ENCODE measurements at places on chromosomes 5 and 9. TPM values are rescaled to one million over a fixed set of nuclear protein-coding genes. Genes with fewer than 3 reads are reported as not detected.

PDE6A gene
- not detected for polyA plus RNA-seq

DNA sequence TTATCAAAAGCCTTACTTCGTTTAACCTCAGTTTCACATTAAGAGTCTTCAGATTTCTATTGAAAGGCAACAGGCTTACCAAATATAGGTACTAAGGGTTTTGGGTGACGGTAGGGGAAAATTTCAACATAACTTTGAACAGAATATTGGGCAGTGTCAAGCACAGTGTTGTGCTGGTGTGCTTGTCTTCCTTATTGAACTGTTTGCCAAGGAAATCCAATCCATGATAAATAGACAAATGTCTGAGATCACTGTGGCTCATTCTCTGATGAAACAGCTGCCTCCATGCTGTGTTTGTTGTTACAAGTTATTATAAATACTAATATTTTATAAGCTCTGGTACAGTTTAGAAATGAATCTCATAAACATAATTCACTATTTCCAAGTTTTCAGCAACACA lies 730.1 kb downstream of the NR2F1-AS1 start:
- no peak for DNase-seq

GRCh38 chr5:133889271-133889905 lies 79.0 kb downstream of the C5orf15 start:
- peak; percentile 4 for DNase-seq

DNA sequence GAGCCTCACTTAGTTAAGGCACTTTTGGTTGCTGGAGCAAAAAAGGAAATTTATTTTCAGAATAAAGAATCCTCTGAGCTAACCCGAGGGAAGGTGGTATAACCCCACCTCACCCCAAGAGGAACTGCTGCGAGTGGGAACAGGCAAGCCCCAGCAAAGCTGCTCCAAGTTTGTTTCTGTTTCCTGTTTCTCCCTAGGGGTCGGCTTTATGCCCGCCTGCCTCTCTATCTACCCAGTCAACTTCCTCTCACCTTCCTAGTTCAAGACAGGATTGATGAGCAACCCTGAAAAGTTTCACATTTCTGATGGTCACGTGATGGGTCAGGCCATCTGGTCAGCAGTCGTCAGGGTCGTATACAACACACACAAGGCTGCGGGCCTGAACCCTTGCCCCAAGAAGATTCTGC lies 31.1 kb downstream of the TRIO start:
- no peak for DNase-seq

- no peak for DNase-seq
These were observed 50.8 kb downstream of the ITGA1 start for GRCh38 chr5:52838326-52839015.

GRCh38 chr5:17218353-17219005 lies 1.0 kb downstream of the BASP1 start:
- no peak for DNase-seq

DNA sequence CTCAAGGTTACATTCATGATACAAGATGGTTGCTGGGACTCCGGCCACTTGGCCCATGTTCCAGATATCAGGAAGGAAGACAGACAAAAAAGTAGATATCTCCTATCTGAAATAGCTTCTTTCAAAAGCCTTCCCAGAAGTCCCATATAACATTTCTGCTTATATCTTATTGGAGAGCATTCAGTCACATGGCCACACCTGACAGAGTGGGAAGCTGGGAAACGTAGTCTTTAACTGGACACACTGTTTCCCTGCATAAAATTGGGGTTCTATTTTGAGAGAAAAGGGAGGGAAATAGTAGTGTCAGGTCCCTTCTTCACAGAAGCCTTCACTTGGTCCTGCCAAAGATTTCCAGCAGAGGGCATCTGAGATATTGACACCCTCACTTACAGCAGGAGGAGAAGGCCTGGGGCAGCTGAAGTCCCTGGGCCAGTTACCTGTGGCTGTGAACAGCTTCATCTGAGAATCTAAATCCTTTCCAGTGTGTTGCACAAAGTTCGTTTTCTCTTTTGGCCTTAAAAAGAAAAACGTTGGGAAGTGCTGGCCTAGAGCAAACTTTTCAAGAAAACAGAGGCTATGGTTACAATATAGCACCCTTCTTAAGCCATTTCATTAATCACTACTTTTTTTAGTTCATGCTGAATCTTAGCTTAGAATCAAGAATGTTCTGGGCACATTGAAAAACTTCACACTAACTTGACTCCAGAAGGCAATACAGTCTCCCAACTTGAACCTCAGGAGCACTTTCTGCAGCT lies 33.5 kb downstream of the SPEF2 start:
- no peak for DNase-seq

DNA sequence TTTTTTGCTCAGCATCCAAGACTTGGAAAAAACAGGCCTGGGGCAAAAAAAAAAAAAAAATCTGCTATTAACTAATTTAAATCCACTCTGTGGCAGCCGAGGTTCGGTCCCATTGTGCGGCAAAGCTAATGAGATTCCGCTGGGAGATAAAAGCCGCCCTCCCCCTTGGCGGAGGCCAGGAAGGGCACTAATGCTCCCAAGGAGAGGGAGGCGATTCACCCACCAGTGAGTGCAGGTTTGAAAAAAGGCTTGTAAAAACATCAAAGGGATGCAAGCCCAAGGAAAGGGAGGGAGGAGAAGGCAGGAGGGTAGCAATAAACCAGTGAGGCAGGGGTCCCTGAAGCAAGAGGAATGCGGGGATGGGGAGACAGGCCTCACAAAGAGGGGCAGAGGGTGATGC lies 129.5 kb upstream of the RAPGEF1 start:
- DNase-seq: no peak

DCTN4 gene
- 41.4 TPM for polyA plus RNA-seq
